ENCODE measurements at places on chromosomes 2 and 18. TPM values are rescaled to one million over a fixed set of nuclear protein-coding genes. Genes with fewer than 3 reads are reported as not detected.

PLEKHH2 gene
- total RNA-seq, result 311 TPM

LOXHD1 gene
- 1.9 TPM for total RNA-seq

IL1RL2 gene
- 0.63 TPM for total RNA-seq

GPC1 gene
- 23.2 TPM for total RNA-seq

DNA sequence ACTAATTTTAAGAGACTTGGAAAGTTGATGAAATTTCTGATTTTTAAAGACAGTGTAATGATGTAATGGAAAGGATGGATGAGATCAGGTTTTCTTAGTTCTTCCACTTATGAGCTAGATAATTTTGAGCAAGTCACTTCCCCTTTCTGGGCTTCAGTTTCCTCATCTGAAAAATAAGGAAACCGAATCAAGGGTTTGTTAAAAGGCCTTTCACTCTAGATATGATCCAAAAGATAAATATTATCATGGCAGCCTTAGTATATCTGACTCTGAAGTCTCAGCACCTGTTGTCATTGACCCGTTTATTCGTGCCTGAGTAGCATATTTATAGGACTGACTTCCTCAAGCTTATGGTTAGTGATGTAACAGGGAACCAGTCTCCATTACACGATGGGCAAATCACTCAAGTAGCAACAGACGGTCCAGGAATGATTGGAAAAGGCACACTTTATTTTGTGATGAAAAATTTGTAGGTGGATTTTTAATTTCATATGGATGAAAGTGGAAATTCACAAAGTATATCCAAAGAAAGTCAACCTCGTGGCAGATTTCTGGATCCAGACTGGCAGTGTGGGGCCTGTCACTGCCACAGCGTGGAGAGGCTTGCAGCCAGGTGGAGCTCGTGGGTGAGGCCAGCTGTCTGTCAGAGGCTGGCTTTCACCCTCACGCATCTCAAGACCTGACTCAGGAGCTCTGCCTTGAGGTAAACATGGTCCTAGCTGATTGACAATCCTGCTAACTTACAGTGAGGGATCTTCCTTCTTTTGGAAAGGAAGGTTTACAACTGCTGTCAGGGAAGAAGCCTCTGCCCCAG, 137.9 kb upstream of the CXCR4 start:
- H3K27me3 ChIP-seq, result no peaks in the 10 kb centered on the region
- no peaks in the 10 kb centered on the region for H3K36me3 ChIP-seq
- H3K4me1 ChIP-seq, result peaks cover 9% of the 10 kb centered on the region
- H3K4me3 ChIP-seq, result no peak overlapping the region
- no peak for DNase-seq
- H3K27ac ChIP-seq, result no peak overlapping the region

DNA sequence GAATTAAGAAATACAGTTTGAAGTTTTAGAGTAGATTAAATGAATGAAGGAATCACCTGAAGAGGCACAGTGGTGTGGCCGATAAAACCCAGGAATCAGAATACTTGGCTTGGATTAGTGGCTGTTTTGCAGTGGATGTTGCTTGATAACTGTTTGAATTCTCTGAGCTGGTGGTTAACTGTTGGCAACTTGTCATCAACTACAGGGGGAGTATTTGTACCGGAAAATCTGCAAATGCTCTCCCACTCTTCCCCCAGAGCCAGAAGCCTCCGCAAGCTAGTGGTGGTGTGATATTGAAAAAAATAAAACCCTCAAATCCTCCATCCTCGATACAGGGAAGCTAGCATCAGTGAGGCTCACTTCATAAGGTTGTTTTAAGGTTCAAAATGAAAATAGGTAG, 326.7 kb downstream of the DPP10 start:
- DNase-seq, result no peak
- H3K4me1 ChIP-seq, result peaks cover 16% of the 10 kb centered on the region
- no peaks in the 10 kb centered on the region for H3K36me3 ChIP-seq
- no peak overlapping the region for H3K27ac ChIP-seq
- H3K4me3 ChIP-seq, result no peak overlapping the region

DNA sequence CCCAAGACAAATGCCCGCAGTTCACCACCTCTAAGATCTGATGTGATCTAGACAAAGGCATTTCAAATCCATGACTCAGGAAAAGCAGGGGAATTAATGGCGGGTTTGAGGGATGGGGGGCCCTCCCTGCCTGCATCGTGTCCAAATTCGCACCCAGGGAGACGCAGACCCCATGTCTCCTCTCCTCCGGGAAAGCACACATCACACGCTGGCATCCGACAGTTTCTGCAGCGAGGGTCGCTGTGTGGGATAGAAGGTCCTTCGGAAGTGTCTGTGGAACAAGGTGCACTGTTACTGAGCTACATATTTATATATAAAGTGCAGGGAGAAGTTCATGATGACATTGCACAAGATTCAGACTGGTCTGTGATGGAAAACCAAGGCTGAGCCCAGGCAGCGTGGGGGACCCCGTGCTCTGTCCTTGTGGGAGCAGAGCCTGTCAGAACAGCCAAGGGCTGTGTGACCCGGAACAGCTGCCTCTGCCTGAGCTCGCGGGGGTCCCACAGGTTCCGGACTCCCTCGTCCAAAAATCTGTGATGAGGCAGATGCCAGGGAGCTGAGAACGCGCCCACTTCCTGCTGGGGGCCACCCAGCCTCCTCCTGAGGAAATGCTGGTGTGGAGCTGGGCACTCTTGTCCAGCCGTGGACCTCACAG, 82.3 kb upstream of the CTDP1 start:
- H3K36me3 ChIP-seq, result no peaks in the 10 kb centered on the region
- no peaks in the 10 kb centered on the region for H3K4me1 ChIP-seq
- no peak overlapping the region for H3K27ac ChIP-seq
- H3K4me3 ChIP-seq, result no peak overlapping the region

DNA sequence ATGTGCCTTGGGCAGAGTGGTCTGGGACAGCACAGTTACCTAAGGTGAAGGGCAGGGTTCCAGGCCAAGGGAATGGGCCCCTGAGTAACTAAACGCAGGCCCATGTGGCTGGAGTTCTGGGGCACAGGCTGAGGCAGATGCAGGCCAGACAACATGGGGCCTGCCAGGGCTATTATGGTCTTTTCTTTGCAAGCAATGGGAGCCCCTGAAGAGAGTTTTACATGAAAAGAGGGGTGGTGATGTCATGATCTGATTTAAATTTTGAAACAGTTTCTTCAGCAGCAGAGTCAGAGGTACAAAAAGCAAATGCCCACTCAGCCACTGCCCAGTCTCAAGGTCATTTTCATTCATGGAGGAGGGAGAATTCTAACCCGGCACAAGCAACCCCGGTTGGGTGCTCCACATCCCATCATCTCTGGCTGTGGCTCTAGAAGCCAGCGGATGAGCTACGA, 5.6 kb downstream of the CHST10 start:
- H3K36me3 ChIP-seq, result peaks cover 3% of the 10 kb centered on the region
- H3K27ac ChIP-seq, result no peak overlapping the region
- peaks cover 18% of the 10 kb centered on the region for H3K4me1 ChIP-seq
- H3K4me3 ChIP-seq, result no peak overlapping the region
- H3K27me3 ChIP-seq, result no peaks in the 10 kb centered on the region
- DNase-seq, result no peak

GRCh38 chr2:219661955-219662395, 34.5 kb downstream of the SLC4A3 start:
- peaks cover 2% of the 10 kb centered on the region for H3K27me3 ChIP-seq
- no peak overlapping the region for H3K4me3 ChIP-seq
- DNase-seq, result no peak
- H3K36me3 ChIP-seq, result no peaks in the 10 kb centered on the region
- H3K4me1 ChIP-seq, result peaks cover 3% of the 10 kb centered on the region

DNA sequence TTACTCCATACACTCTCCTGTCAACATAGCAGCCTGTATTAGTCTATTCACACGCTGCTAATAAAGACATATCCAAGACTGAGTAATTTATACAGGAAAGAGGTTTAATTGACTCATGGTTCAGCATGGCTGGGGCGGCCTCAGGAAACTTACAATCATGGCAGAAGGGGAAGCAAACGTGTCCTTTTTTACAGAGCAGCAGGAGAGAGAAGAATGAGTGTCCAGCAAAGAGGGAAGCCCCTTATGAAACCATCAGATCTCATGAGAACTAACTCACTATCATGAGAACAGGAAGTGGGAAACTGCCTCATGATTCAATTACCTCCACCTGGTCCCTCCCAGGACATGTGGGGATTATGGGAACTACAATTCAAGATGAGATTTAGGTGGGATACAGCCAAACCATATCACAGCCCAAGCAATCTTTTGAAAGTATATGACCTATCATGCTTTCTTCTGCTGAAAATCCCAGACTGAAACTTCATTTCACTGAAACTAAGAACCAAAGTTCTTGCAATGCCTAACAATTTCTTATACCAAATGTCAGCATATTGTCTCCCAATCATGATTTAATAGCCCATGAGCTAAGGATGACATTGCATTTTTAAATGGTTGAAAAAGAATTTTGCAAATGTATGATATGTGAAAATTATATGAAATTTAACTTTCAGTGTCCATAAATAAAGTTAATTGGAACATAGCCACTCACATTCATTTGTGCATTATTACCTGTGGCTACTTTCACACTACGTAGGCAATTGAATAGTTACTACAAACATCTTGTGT, 686.8 kb upstream of the ZEB2 start:
- H3K27ac ChIP-seq, result no peak overlapping the region
- H3K4me1 ChIP-seq, result no peaks in the 10 kb centered on the region
- H3K36me3 ChIP-seq, result no peaks in the 10 kb centered on the region
- no peak for DNase-seq
- no peak overlapping the region for H3K4me3 ChIP-seq
- H3K27me3 ChIP-seq, result no peaks in the 10 kb centered on the region

- no peaks in the 10 kb centered on the region for H3K27me3 ChIP-seq
- no peak for DNase-seq
- no peaks in the 10 kb centered on the region for H3K36me3 ChIP-seq
These were observed 1112.5 kb downstream of the TSN start for GRCh38 chr2:122867941-122868340.

DNA sequence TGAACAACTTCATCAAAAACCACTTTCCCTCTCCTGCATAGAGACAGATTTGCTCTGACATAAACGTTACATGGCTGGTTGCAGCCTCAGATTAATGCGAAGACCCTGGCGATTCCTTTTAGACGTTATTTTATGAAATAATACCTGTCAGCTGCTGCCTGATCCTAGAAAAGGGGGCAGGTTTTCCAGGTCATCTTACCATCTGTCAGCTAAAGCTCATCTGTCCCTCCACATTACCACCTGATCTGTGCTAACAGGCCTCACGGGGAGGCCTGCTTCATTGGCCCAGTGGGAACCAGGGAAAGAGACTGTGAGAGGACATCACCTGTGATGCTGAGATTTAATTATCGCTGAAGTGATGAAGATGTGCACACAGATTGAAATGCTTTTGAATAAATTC, 261.0 kb downstream of the ARHGAP15 start:
- no peak for DNase-seq
- no peak overlapping the region for H3K27ac ChIP-seq
- no peaks in the 10 kb centered on the region for H3K27me3 ChIP-seq
- H3K4me3 ChIP-seq, result no peak overlapping the region

DNA sequence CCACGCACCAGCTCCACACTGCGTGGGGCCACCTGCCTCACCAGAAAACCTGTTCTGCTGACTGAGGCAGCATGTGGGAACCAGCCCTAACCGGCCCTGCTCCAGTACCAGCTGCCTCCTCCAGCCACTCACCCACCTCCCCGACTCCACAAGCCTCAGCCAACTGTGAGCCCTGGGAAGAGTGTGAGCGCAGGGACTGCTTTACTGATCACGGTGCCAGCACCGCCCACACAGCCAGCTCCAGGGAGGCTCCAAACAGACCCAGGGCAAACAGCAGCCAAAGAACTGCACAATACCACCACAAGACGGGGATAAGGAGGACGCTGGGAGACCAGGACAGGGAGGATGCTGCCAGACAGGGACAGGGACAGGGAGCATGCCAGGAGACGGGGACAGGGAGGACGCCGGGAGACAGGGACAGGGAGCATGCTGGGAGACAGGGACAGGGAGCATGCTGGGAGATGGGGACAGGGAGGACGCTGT, 28.4 kb downstream of the EIPR1 start:
- H3K4me1 ChIP-seq, result no peaks in the 10 kb centered on the region
- H3K27me3 ChIP-seq, result no peaks in the 10 kb centered on the region
- DNase-seq, result peak; percentile 25
- no peak overlapping the region for H3K27ac ChIP-seq
- no peak overlapping the region for H3K4me3 ChIP-seq

Measured in lung (tissue), 17 donors.